ENCODE measurements at places on chromosomes 5 and 9. TPM values are rescaled to one million over a fixed set of nuclear protein-coding genes. Genes with fewer than 3 reads are reported as not detected.
A peak's percentile ranks its signal among the peaks of the same experiment; 100 is the strongest.

Gene OBP2B
- not detected for total RNA-seq

Gene UNC5A
- not detected for total RNA-seq

Gene GADD45G
- total RNA-seq: 15.7 TPM

Gene ANGPTL2
- not detected for total RNA-seq

Gene ANKRD31
- total RNA-seq: 0.52 TPM

Gene SLC6A18
- not detected for total RNA-seq

Gene PCDHA9
- not detected for total RNA-seq

Gene DEPDC1B
- 2.0 TPM for total RNA-seq

Gene CDKN2A
- 16.5 TPM for total RNA-seq

Gene CAVIN4
- total RNA-seq: 0.25 TPM

Gene ARSI
- not detected for total RNA-seq

Gene SH3GL2
- total RNA-seq: not detected

GRCh38 chr9:135039266-135039870 is 48.1 kb upstream of the OLFM1 start:
- no peaks in the 10 kb centered on the region for H3K36me3 ChIP-seq
- no peak overlapping the region for H3K27ac ChIP-seq
- no peak for DNase-seq
- H3K4me3 ChIP-seq: no peak overlapping the region

- H3K36me3 ChIP-seq: no peaks in the 10 kb centered on the region
- no peaks in the 10 kb centered on the region for H3K4me1 ChIP-seq
- no peak overlapping the region for H3K27ac ChIP-seq
- H3K27me3 ChIP-seq: no peaks in the 10 kb centered on the region
- DNase-seq: no peak
- H3K4me3 ChIP-seq: no peak overlapping the region
These were observed 440.0 kb downstream of the ENC1 start for GRCh38 chr5:74200560-74200959.

GRCh38 chr5:127590156-127590722 is 58.6 kb upstream of the CTXN3 start:
- DNase-seq: no peak
- H3K4me3 ChIP-seq: peak overlapping the region; percentile 6
- no peak overlapping the region for H3K27ac ChIP-seq
- H3K27me3 ChIP-seq: peaks cover 7% of the 10 kb centered on the region
- H3K36me3 ChIP-seq: no peaks in the 10 kb centered on the region

DNA sequence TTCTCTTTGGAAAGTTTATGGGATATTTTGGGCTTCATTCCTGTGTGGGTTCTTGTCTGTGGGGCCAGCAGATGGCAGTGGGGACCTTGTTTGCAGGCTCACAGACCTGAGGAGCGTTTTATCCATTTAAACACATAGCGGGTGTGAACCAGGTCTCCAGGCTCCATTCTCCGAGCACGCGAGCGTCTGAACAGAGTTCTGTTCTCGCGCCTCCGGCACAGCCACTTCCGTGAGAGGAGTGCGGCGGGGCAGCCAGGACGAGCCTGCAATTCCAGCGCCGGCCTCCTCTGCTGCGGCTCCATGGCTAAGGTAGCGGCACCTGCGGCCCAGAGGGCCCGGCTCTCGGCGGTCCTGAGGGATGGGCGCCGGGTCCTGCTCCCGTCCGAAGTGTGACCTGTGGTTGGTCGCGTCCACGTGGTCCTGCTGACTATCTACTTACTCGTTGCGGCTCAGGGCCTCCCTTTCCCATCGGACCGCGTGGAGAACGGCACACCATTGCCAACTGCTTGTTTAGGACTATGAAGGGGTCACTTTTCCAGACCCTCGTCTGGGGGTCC is 7.3 kb downstream of the NRARP start:
- no peak overlapping the region for H3K27ac ChIP-seq
- peaks cover 7% of the 10 kb centered on the region for H3K4me1 ChIP-seq
- no peaks in the 10 kb centered on the region for H3K36me3 ChIP-seq
- no peak overlapping the region for H3K4me3 ChIP-seq

DNA sequence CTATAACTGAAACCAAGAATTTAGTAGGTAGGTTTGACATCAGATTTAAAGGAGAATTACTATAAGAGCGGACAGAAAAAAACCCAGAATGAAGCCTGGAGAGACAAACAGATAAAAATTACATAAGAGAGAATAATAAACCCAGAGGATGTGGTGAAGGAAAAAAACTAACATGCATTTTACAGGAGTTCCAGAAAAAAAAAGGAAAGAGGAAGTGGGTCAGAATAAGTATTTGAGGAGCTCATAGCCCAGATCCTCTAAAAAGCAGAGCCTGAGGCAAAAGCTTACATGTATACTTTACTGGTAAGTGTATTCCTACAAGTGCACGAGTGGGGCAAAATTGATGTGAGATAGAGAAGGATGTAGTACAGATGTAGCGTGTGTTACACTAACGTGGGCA is 43.1 kb upstream of the NAA35 start:
- no peaks in the 10 kb centered on the region for H3K36me3 ChIP-seq
- no peaks in the 10 kb centered on the region for H3K27me3 ChIP-seq
- H3K27ac ChIP-seq: no peak overlapping the region

DNA sequence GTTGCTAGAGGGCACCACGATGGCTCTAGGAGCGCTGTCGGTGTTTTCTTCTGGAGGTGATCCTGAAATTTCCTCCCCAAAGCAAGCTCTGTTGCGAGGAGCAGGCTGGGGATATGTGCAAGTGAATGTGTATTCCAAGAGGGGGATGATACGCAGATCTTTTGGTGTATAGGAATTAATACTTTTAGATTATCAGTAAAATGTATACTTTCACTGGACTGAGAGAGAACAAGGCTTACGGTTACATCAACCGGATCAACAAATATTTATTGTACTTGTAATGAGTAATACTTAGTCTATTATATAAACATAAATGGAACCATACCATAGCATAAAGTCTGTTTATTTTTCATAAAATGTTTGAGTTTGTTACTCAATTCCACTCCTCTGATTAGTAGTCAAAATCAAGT is 632 bp upstream of the PRKAA1 start:
- H3K27me3 ChIP-seq: no peaks in the 10 kb centered on the region
- peak overlapping the region; percentile 83 for H3K27ac ChIP-seq
- H3K4me3 ChIP-seq: peak overlapping the region; percentile 83
- DNase-seq: no peak

DNA sequence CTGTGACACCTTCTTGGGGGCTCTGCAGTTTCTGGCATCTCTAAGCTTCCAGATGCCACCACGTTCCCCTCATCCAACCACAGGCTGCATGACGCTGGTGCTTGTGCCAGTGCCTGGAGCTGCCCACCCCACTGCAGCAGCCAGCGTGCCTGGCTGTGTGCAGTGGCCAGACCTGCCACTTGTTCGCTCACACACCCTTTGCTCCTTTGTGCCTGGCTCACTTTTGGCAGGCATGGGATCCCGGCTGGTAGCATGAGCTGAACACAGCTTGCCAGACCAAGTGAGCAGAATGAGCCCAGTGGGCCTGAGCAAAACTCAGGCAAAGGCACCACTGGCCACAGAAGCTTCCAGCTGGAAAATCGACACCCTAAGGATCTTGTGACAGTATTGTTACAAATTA is 562.9 kb upstream of the ACO1 start:
- H3K4me1 ChIP-seq: no peaks in the 10 kb centered on the region
- no peak overlapping the region for H3K27ac ChIP-seq
- no peak for DNase-seq
- H3K27me3 ChIP-seq: no peaks in the 10 kb centered on the region
- no peak overlapping the region for H3K4me3 ChIP-seq

DNA sequence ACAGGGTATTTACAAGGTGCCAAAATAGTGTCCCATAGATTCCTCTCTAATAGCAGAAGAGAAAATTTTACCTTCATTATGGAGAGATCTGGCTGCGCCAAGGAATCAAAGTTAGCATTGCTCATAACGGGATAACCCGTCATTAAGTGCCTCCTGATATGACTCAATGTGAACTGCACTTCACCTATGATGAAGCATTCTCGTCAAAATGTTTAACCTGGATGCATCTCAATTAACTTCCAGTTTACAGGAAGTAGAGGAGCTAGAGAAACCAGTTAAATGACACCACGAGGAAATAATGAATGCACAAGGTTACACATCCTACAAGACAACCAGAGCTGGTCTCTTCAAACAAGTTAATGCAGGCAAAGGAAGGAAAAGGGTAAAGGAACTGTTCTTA is 17.2 kb downstream of the FBXW11 start:
- peaks cover 13% of the 10 kb centered on the region for H3K4me1 ChIP-seq
- no peak for DNase-seq
- H3K27me3 ChIP-seq: no peaks in the 10 kb centered on the region
- peaks cover 12% of the 10 kb centered on the region for H3K36me3 ChIP-seq
- H3K27ac ChIP-seq: no peak overlapping the region

- H3K36me3 ChIP-seq: no peaks in the 10 kb centered on the region
- no peak overlapping the region for H3K27ac ChIP-seq
- no peak for DNase-seq
- H3K4me3 ChIP-seq: no peak overlapping the region
- H3K4me1 ChIP-seq: no peaks in the 10 kb centered on the region
- H3K27me3 ChIP-seq: no peaks in the 10 kb centered on the region
These were observed 59.2 kb downstream of the ARHGEF37 start for GRCh38 chr5:149640350-149640999.

- H3K36me3 ChIP-seq: no peaks in the 10 kb centered on the region
- H3K4me1 ChIP-seq: no peaks in the 10 kb centered on the region
- H3K27me3 ChIP-seq: no peaks in the 10 kb centered on the region
- H3K4me3 ChIP-seq: no peak overlapping the region
These were observed 13.8 kb downstream of the DNAH5 start for GRCh38 chr5:13930541-13931171.

DNA sequence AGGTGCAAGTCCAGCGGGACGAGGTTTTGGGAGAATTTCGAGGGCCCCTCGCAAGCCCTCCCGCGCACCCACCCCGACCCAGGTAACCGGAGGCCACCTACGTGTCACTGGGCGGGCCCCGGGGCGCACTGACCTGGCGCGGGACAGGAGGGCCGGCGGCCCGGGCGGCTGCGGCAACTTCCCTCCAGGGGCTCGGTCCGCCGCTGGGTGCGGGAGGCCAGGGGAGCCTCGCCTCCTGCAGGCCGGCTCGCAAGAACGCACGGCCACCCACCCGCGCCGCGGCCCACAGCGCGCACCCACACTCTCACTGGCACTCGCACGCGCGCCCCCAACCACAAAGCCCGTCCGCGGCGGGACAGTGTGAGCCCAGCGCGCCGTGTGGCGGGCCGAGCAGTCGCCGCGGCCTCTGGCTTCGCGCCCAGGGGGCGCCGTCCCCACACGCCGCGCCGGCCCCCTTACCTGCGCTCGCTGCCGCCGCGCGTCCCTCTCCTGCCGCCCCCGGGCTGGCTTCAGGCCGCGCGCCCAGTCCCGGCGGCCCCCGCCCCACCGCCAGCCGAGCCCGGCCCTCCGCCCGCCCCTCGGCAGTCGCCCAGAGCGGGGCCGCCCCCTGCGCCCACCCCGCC is 451 bp downstream of the LPAR1 start:
- peaks cover 4% of the 10 kb centered on the region for H3K27me3 ChIP-seq
- H3K4me1 ChIP-seq: no peaks in the 10 kb centered on the region
- no peak for DNase-seq
- no peak overlapping the region for H3K4me3 ChIP-seq

- no peaks in the 10 kb centered on the region for H3K36me3 ChIP-seq
- DNase-seq: no peak
- no peaks in the 10 kb centered on the region for H3K27me3 ChIP-seq
- peaks cover 19% of the 10 kb centered on the region for H3K4me1 ChIP-seq
These were observed 86.3 kb downstream of the NLN start for GRCh38 chr5:65808251-65808741.

GRCh38 chr5:146409054-146409671 is 38.0 kb upstream of the TCERG1 start:
- peaks cover 6% of the 10 kb centered on the region for H3K27me3 ChIP-seq
- no peaks in the 10 kb centered on the region for H3K36me3 ChIP-seq
- H3K4me3 ChIP-seq: no peak overlapping the region
- DNase-seq: no peak
- H3K4me1 ChIP-seq: no peaks in the 10 kb centered on the region

GRCh38 chr9:113690055-113690740 is 185.9 kb upstream of the ZNF618 start:
- no peak overlapping the region for H3K27ac ChIP-seq
- H3K36me3 ChIP-seq: no peaks in the 10 kb centered on the region
- H3K4me1 ChIP-seq: no peaks in the 10 kb centered on the region
- peaks cover 17% of the 10 kb centered on the region for H3K27me3 ChIP-seq

- no peak overlapping the region for H3K4me3 ChIP-seq
- H3K27me3 ChIP-seq: no peaks in the 10 kb centered on the region
- H3K27ac ChIP-seq: no peak overlapping the region
- H3K36me3 ChIP-seq: peaks cover 39% of the 10 kb centered on the region
- DNase-seq: no peak
- H3K4me1 ChIP-seq: peaks cover 16% of the 10 kb centered on the region
These were observed 4.3 kb downstream of the BBLN start for GRCh38 chr9:128164307-128164885.

DNA sequence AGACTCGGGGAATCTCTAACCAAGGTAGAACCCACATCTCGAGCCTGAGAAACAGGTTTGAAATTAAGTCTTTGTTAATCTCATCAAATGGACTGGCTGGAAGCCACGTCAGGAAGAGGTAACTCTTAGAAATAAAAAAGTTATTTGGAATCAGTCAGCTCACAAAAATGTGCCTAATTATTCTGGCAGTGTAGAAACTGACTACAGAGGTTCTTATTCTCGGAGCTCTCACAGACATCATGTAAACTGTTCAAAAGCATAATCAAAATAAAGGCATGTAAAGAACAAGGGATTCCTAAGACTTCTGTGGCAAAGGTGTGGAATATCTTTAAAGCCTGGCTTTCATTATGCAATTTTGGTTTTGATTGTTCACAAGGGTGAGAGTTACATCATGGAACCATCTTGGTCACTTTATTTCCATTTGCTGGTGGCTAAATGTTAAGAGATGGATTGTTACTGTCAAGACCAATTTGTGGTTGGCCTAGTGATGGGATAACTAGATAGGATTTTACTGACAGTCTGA is 85.1 kb downstream of the OTULIN start:
- no peaks in the 10 kb centered on the region for H3K4me1 ChIP-seq
- no peak overlapping the region for H3K27ac ChIP-seq
- no peak for DNase-seq
- H3K4me3 ChIP-seq: no peak overlapping the region
- H3K36me3 ChIP-seq: peaks cover 76% of the 10 kb centered on the region

GRCh38 chr5:99926463-99926862 is 608.7 kb upstream of the FAM174A start:
- no peak for DNase-seq
- no peaks in the 10 kb centered on the region for H3K4me1 ChIP-seq
- no peaks in the 10 kb centered on the region for H3K36me3 ChIP-seq
- no peak overlapping the region for H3K27ac ChIP-seq

GRCh38 chr9:22117511-22118384 is 108.6 kb upstream of the CDKN2B start:
- DNase-seq: peak; percentile 51
- H3K4me3 ChIP-seq: no peak overlapping the region
- no peak overlapping the region for H3K27ac ChIP-seq
- H3K27me3 ChIP-seq: peaks cover 5% of the 10 kb centered on the region
- no peaks in the 10 kb centered on the region for H3K4me1 ChIP-seq

- no peaks in the 10 kb centered on the region for H3K36me3 ChIP-seq
- H3K4me1 ChIP-seq: peaks cover 4% of the 10 kb centered on the region
- H3K27me3 ChIP-seq: no peaks in the 10 kb centered on the region
- H3K27ac ChIP-seq: no peak overlapping the region
These were observed 101.7 kb downstream of the GNAQ start for GRCh38 chr9:77929942-77930341.
